ENCODE measurements at places on chromosomes 3 and 15.

GRCh38 chr3:107753494-107753893 lies 230.7 kb downstream of the BBX start:
- DNase-seq = peak; percentile 16

DNA sequence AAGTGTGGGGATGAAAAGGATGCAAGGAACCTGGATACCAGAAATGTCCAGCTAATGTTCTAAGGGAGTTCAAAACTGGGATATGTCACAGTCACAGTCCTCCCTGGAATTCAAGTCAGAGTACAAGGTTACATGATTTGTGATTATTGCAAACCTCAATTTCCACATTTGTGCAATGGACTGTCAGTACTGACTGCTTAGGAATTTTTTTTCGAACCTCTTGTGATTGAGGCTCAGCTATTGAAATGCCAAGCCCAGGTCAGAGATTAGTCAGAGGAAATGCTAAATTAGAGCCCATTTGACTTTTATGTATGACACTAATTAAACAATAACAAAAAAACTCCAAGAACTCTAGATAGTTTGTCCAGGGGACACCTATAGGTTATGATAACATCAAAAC lies 210.2 kb downstream of the THSD4 start:
- no peak for DNase-seq

DNA sequence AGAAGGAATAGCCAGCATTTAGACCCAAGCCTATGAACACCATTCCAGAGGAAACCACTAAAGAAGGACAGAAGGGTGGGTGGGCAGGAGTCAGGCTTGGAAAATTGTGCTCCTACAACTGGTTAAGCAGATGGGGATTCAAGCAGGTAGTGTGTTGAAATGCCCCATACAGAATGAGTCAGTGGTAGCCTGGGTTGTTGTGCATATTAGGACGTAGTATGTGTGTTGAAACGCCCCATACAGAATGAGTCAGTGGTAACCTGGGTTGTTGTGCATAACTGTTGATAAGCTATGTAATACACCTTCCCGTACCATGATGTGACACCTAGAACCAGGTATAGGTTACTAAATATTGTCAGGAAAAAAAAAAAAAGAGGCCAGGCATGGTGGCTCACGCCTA lies 34.0 kb downstream of the MINDY4B start:
- no peak for DNase-seq

GRCh38 chr15:97401970-97402369 lies 558.5 kb upstream of the ARRDC4 start:
- no peak for DNase-seq

DNA sequence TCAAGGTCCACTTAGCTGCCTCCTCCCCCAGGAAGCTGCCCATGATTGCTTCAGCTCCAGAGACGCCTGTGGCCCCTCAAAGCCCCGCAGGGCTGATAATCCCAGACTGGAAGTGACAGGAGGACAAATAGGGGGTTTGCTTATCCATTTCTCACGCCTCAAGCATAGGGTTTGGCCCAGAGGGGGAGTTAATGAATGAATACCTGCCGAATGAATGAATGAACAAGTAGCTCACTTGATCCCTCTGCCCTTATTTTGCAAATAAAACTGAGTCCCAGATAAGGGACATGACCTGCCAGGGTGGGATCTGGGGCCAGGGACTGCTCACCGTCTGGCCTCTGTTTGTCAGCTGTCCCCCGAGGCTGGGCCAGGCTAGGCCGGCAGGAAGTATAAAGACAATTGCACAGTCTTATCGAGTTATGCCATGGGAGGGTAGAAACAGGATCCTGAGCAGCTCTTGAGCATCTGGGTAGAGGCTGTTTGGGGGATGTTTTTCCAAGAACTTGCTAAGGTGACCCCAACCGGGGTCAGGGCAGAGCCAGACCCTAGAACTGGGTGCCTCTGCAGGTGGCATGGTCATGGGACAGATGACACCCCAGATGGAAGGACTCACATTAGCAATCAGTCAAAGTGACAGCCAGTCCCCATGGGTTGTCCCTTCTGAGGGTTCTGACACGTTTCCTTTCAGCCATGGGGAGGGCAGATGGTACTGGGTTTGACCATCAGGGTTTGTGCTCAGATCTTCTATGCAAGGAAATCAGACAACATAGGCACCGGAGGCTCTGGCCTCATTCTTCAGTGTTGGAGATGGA lies 45.0 kb downstream of the IQSEC1 start:
- DNase-seq = no peak

GRCh38 chr3:29822071-29822470 lies 541.2 kb downstream of the RBMS3 start:
- no peak for DNase-seq

GRCh38 chr3:28859897-28860296 lies 421.0 kb upstream of the RBMS3 start:
- no peak for DNase-seq

DNA sequence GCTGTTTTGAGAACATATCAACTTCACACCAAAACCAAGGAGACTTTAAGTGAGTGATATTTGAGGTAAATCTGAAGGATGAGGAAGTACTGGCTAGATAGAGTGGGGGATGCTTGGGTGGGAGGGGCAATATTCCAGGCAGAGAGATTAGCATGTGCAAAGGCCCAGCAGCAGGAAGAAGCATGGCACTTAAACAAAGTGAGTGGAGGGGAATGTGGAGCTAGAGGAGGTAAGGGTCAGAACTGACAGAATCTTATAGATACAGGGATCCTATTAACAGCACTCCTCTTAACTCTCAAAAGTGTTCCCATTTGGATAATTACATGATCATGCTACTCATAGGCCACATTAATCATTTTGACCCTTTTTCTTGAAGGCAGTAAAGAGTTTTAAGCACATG lies 41.4 kb upstream of the SPRED1 start:
- DNase-seq = no peak

DNA sequence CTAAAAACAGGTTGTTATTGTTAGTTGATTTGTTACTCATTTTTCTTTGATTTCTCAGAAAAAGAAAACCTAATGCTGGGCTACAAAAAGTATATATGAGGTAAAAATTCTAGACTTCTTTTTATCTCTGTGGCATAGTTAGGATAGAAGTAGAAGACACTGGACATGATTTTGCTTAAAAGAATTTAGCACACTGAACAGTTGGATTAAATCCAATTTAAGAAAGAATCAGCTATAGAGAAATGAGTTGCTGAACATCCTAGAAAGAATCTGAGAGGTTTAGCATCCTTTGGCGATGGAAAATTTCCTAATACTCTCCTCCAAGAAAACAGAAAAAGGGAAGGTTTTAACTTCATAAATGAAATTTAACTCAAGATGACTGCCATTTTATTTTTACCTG lies 259.7 kb downstream of the TBL1XR1 start:
- DNase-seq = no peak

DNA sequence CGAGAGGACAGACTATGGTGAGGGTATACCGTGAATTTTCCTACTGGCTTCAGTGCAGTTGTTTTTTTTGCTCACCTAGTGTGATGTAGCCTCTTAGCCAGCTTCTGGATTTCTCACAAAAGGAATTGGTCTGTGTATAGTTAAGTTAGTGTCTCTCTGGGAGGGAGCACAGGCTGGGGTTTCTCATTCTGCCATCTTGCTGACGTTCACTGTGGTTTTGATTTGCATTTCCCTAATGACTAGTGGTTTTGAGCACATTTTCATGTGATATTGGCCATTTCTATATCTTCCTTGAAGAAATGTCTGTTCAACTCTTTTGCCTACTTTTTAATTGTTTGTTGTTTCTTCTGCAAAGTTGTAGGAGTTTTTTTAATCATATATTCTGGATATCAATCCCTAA lies 2.2 kb upstream of the CD86 start:
- DNase-seq = no peak

DNA sequence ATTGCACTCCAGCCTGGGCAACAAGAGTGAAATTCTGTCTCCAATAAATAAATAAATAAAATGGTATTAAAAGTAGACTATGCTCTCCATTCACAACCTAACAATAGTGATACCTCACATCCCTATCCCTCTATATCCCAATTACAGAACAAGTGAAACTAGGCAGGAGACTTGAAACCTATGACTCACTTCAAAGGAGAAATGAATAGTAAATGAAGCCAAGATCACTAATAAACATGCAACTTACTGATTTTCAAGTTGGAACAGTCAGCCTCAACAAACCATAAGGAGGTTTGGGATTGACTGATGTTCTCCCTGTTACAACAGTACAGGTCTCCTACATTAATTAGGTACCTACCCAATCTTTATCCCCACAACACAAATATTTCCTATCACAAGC lies 103.4 kb downstream of the GSK3B start:
- DNase-seq = no peak

GRCh38 chr15:99993262-99993661 lies 260.0 kb upstream of the LYSMD4 start:
- DNase-seq = no peak

- DNase-seq = no peak
Measured at GRCh38 chr3:177890359-177890683, 645.9 kb upstream of the KCNMB2 start.

- no peak for DNase-seq
Measured at GRCh38 chr3:126448136-126448892, 27.4 kb downstream of the ZXDC start.

GRCh38 chr3:158508481-158508880 lies 62.5 kb upstream of the MLF1 start:
- DNase-seq = no peak

- no peak for DNase-seq
Measured at GRCh38 chr3:152056481-152056880, 183.0 kb downstream of the SUCNR1 start.

DNA sequence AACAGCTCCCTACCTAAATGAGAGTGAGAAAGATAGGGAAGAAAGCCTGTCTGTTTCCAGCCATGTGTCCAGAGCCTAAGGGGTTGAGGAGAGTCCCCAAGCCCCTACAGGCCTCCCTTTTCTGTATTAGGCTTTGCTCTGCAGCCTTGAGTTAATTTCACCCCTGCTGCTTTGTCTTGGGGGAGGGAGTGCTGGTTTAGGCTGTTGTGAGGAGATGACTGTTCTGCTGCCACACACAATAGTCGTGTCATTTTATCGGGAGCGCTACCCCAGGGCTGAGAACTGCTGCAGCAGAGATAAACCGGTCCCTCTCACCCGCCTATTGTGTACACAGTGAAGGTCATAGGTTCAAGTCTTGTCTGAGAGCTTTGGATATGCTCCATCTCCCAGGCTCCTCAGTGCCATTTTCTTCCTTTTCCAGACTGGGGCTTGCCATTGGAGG lies 1.4 kb downstream of the ZNF609 start:
- peak; percentile 36 for DNase-seq

DNA sequence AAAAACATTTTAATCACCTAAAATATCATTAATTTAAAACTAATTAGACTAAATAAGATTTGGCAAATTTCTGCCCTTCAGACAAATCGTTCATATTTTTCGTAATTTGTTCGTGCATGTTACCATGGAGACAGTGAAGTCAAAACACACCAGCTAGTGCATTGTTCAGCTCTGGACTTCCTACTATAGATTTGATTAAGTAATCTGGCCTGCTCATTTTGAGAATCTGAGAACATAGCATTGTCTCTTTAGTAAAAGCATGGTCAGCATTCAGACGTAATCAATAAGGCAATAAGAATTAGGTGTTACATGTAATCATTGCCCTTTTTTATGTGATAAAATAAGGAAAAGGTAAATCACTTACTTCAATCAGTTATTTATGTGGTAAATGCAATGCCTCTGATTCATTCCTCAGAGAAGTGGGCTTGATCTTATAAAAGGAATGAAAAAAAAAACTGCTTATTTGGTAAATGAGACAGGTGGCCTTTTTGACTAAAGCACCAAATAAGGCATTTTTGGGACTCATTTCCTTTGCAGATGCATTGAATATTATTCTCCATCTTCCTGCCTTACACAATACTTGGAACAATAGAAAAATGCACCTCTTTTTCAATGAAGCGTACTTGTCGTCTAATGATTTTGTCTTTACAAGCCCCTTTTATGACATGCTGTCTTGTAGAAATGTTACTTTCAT lies 84.5 kb upstream of the FNDC3B start:
- DNase-seq = no peak

GRCh38 chr3:94234177-94234788 lies 171.4 kb downstream of the NSUN3 start:
- DNase-seq = no peak

- no peak for DNase-seq
Measured at GRCh38 chr3:100533176-100533575, 40.8 kb downstream of the TMEM45A start.

- no peak for DNase-seq
Measured at GRCh38 chr15:101320501-101321052, 25.5 kb upstream of the SNRPA1 start.

GRCh38 chr15:40338041-40338657 lies 2.6 kb downstream of the CCDC9B start:
- peak; percentile 92 for DNase-seq

DNA sequence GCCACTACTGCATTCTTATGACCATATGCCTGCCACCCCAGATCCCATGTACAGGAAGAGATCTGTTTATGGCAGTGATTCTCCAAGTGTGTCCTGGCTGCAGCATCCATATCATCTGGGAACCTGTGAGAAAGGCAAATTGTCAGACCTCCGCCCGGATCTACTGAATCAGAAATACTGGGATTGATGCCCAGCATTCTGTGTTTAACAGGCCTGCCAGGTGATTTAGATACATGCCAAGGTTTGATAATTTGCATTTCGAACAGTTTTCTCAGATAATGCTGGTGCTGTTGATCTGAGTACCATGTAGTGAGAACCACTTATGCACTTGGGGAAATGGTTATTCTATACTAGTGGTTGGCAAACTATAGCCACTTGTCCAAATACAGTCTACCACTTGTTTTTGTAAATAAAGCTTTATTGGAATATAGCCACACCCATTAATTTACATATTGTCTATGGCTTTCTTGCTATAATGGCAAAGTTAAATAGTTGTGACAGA lies 165.4 kb downstream of the SSR3 start:
- no peak for DNase-seq
